ENCODE measurements at places on chromosomes 4 and X.

GRCh38 chr4:182147391-182147790, 95.8 kb upstream of the TENM3 start:
- DNase-seq = no peak

DNA sequence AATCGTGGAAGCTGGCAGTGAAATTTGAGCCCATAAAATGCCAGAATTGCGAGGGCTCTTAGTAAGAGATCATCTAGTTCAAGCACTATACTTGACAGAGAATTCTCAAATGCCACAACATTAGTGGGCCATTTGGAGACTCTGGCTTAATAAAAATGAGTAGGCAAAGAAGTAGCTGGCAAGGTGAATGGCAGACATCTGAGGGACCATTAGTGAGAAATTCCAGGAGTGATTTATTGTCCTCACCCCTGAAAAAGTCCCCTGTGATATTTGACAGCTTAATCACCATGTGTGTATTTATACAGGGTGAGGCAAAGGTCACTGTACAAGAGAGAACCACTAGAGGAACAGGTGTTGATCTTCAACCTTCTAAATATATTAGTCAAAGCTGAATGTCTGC, 207.5 kb downstream of the CHRDL1 start:
- DNase-seq = peak; percentile 2

DNA sequence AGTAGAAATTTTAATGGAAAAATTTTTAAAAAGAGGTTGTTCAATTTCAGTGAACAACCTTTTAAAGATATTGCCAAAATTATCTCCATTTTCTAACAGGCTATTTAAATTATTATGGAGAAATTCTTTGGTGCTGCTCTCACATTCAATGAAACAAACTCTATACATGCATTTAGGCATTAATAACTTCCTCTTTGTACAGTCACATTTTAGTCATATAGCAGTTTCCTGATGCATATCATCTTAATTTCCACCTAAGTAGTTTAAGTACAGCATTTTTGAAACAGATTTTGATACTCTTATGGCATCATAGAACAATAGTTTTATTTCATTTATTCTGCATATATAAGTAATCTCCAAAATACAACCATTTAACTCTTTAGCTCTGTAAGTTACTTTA, 500.1 kb downstream of the STPG2 start:
- DNase-seq = no peak

DNA sequence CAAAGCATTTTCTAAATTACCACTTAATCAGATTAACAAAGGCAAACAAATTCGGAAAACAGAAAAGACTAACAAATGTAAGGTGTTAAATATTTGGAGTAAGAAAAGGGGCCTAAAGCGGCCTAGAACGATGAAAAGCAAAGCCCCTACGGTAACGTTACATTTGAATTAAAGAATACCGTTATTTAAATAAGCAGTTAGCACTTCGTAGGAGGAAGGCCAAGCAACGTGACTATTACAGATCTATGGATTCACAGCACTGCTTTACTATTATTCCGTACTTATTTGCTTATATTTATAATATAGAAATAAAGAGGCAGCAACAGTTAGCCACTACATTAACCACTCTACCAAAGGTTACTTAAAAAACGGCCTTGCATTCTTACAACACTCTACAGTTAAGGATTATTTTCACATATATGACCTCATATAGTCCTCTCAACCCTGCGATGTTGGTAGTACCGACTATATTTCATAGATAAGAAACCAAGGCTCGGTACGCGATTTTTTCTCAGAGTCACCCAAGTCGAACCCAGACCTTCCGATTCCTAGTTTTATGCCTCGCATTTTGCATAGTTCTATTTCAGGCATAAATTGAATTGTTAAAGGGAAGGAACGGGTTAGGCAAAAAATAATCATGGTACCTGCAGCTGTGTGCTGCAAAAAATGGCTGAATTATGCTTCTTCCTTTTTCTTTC, 2.9 kb downstream of the KLHL15 start:
- peak; percentile 13 for DNase-seq

DNA sequence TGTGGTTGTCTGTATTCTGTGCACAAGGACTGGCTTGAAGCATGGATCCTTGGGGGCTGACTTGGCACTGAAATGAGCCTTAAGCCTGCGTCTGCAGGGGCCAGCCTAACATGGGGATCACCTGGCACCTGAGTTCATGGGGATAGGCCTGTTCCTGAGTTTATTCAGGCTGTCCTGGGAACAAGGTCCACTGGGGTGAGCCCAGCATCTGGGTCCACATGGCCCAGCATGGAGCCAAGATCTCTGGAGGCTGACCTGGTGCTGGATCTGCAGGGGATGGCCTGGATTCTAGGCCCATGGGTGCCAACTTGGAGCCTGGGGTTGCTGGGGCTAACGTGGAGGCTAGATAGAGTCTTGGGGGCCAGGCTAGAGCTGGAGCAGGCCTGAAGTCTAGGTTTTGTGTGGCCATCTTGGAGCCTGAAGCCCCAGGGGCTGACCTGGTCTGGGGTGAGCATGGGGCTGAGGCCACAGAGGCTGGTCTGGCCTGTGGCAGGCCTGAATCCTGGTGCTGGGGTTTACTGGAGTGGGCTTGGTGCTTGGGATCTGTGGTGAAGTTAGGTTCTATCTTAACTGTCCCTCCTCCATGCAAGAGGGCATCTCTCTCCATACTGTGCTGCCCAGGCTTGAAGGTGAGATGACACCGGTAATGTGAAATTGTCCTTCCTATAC, 652 bp upstream of the KLKB1 start:
- no peak for DNase-seq

DNA sequence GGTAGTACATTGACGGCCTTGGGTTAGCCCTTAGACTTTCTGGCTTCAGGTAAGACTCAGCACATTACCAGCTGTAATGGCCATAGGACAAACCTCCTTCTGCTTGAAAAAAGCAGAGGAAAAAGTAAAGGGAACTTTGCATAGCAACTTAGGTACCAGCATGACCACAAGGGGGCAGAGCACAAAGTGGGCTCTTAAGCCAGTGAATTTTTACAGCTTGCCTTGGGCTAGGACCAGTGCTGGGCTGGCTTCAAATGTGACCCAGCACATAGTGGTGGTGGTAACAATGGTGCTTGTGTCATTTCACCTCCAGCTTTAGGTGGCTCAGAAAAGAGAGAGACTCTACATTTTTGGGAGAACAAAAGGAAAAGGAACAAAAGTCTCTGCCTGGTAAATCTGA, 66.1 kb downstream of the KLHL4 start:
- DNase-seq = no peak

GRCh38 chr4:16019649-16020048, 56.7 kb upstream of the FGFBP2 start:
- DNase-seq = no peak

DNA sequence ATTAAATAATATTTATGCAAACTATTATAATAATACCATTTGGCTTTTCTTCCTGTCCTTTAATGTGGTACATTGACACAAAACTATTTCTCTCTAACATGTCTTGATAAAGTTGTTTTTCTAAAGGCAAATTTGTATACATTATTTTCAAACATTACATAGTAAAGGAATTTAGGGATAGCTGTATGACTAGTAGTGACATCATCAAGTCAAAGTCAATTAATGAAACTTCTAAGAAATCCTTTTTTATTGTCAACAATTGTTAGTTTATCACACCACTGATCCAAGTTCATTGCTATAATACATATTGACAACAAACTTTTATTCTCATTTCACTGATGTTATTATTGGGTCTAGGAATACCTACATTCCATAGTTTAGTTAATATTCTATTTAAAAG, 68.4 kb downstream of the TBCK start:
- DNase-seq = no peak

- DNase-seq = no peak
Measured at GRCh38 chr4:78629991-78630541, 78.5 kb downstream of the ANXA3 start.
